Cortex of kidney (tissue), 1 donor: ENCODE measurements at places on chromosomes 7 and 10.

- no peak for DNase-seq
These were observed 1285.2 kb downstream of the GATA3 start for GRCh38 chr10:9339716-9340115.

DNA sequence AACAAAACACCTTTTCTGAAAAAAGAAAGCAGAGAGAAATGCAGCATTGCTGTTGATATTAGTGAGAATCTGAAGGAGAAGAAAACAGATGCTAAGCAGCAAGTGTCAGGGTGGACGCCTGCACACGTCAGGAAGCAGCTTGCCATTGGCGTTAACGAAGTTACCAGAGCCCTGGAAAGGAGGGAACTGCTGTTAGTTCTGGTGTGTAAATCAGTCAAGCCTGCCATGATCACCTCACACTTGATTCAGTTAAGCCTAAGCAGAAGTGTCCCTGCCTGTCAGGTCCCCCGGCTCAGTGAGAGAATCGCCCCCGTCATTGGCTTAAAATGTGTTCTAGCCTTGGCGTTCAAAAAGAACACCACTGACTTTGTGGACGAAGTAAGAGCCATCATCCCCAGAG, 6.4 kb downstream of the RPP38 start:
- no peak for DNase-seq

DNA sequence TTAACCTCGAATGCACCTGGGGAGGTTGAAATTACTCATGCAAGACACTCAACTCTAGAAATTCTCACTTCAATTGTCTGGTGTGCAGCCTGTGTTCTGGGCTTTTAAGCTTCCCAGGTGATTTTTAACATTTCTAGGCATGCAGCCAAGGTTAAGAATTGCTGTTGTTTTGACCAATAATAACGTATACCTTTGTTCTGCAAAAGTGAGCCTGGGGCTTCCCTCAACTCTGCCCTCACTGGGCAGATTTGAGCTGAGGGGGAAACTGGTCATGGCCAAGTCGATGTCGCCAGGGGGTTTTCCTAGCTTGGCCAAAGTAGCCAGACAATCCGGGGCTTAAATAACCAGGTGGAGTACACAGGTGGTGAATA, 568 bp downstream of the PRSS2 start:
- no peak for DNase-seq

DNA sequence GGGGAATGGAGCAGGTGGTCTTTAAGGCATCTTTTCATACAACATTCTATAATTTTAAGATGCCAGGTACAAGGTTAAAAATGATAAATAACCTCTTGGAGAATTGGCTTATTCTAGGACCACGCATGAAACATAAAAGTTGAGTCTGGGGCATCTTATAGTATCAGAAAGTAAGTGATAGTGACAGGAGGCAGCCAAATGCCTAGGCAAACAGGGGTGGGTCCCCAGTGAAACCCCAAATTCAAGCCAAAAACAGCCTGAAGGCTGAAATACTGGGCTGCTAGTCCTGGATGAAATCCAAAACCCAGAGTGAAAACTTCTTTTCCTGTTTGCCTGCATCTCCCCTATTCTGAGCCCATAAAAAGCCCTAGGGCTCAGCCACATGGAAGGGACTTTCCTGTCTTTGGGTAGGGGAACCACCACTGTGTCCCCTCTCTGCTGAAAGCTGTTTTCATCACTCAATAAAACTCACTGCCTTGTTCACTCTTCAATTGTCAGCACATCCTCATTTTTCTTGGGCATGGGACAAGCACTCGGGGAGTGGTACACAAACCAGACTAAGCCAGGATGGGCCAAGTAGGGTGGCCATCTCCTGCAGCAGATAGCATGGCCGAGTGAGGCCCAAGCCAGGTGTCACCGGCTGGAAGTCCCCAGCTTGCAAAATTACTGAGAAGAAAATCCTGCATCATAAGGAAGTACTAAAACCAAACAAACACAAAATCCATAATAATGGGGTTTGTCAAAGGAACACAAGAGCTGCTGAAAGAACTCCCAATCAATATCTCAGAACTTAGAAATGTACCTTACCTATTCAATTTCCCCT, 241.6 kb upstream of the GALNT17 start:
- DNase-seq: no peak

GRCh38 chr7:138584696-138585095, 116.5 kb downstream of the SVOPL start:
- no peak for DNase-seq

DNA sequence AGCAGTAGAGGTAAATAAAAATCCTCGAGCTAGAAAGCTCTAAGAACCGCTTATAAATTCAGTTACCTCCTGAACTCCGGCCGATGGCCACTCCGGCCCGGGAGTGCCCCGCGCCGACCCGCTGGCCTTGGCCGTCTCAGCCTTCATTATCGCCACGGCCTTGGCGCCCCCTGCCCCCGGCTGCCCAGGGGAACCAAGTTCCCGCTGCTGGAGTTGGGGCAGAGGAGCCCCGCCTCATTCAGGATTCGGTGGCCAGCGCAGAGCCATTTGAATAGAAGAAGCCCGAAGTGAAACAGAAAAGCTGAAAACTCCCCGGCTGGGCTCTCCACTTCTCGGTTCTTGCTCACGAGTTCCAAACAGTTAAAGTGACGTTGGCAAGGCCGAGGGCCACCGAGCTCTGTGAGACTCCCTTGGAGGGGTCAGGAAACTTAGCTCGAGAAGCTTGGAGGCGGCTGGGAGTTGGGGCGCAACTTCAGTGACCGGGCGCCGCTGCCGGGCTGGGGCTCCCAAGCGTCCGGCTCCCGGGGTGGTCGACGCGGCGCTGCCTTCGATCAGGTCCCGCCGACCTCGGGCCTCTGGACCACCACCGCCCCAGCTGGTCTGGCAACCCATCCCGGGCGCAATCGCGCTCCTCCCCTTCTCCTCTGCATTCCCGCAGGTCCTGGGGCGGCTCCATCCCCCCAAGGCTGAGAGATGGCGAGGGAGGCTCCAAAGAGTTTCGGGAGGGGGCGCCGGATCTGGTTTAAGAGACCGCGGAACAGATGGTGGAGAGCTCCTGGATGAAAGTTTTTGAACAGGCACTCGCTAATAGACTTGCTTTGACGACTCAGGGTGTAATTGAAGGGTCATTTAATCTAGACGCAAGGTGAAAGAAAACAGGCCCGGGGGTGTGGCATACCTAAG, 5.8 kb upstream of the FEZF1 start:
- no peak for DNase-seq

DNA sequence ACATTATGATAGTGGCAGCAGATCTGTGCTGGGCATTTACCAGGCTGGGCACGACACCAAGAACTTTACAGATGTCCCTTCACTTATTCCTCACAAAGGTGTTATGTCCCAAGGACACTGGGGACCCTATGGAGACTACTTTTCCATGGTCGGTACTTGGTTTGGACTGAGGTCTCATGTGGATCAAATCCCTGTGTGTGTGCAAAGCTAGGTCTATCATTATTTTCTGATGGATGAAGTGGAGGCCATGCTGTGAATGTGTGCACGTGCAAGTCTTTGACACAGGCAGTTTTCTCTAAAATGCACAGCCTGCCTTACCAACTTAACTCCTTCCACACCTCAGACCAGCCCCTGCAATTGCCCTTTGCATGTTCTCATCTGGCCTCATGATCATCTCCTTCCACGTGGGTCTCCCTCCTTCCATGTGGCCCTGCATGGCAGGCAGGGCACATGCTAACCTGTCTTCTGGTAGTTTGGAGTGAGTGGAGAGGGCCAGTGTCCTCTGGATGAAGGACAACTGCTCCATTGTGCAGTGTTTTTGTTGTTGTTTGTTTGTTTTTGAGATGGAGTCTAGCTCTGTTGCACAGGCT, 16.0 kb upstream of the ZNF273 start:
- no peak for DNase-seq

DNA sequence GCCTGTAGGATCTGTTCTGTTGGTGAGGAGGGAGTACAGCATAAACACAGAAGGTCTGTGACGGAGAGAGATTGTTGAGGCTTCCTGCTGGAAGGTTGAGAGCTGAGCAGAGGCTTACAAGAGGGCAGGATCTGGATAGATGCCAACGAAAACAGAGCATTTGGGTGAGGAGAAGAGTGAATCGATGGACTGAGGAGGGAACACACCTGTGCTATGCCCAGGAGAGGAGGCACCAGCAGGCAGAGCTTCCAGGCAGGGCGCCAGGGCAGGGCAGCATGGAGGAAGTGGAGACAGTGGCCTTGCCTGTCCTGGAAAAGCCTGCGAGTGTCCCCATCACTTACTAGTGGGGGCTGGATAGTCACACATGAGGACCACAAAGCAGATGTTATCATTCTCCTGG, 282.9 kb downstream of the PAXIP1 start:
- no peak for DNase-seq

- DNase-seq: no peak
These were observed 32.1 kb upstream of the NMT2 start for GRCh38 chr10:15200626-15201025.

GRCh38 chr10:42986633-42987032, 90.2 kb upstream of the RET start:
- no peak for DNase-seq

- no peak for DNase-seq
These were observed 43.4 kb downstream of the GRK5 start for GRCh38 chr10:119250641-119251314.

- DNase-seq: no peak
These were observed 348.8 kb upstream of the C7orf33 start for GRCh38 chr7:148241700-148242293.

- no peak for DNase-seq
These were observed 374.9 kb downstream of the BBS9 start for GRCh38 chr7:33504266-33504665.

DNA sequence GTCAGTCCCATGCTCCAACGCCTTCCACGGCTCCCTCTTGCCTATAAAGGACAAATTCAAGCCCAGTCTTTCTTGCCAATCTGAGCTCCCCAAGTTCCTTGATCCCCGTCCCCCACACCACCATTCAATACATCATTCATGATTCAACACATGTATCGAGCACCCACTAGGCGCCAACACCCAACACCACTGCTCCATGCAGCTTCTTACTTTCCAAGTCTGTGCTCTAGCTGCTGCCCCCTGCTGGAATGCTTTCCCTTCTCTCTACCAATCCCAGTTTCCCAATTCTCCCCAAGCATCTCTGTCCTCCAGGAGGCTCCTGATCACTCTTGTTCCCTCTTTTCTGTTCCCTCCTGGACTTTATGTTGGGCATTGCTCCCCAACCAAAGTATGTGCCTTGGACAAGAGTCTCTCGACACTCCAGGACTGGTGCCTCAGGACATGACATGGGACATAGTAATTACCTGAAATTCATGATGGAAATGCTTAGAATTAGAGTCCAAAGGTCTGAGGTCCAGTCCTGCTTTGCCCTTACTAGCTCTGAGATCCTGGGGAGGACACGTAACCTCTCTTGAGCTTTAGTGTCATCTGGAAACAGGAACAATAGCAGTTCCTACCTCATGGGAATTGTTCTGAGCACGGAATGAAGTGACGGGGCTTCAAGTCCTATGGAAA, 172.7 kb downstream of the NEURL1 start:
- no peak for DNase-seq

GRCh38 chr10:124579011-124579399, 117.4 kb downstream of the LHPP start:
- no peak for DNase-seq

- DNase-seq: no peak
These were observed at the start of gene GFRA1 for GRCh38 chr10:116272440-116273283. Gene GFRA1, minus strand, starts transcription at chr10:116273206. Its CDS starts 1,177 bp downstream, at chr10:116272029.

DNA sequence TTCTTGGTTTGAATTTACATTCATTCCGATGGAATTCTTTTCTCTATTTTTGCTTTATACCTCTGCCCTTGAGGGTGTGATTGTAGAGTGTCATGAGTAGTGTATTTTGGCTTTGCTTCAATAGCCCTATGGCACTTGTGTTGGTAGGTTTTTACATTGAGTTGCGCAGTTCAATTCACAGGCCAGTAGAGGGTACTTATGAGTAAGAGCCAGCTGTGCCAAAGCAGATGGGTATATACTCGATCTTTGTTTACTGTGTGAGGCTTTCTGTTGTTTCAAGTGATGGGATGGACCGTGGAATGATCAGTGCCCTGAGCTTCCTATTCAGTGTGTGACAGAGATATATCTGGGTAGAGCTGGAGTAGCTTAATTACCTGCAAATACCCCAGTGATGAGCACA, 4.3 kb upstream of the AKR1C3 start:
- no peak for DNase-seq

DNA sequence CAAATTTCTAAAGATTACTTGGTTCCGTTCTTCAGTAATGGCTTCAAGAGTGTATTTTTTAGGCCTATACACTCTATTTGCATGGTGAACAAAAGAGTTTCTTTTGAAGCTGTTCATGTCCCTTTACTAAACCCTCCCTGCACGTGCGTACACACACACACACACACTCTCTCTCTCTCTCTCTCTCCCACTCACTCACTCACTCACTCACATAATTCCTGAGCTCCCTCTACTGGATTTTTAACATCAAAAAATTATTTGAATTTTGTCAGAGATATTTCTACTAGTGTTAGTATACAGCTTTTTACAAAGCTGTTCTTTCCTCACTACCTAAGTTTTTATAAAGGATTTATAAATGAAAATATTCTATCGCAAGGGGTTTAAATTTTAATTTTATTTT, 85.9 kb downstream of the UBE3C start:
- DNase-seq: no peak

- DNase-seq: no peak
These were observed 75.5 kb downstream of the ZNF777 start for GRCh38 chr7:149385195-149385950.

DNA sequence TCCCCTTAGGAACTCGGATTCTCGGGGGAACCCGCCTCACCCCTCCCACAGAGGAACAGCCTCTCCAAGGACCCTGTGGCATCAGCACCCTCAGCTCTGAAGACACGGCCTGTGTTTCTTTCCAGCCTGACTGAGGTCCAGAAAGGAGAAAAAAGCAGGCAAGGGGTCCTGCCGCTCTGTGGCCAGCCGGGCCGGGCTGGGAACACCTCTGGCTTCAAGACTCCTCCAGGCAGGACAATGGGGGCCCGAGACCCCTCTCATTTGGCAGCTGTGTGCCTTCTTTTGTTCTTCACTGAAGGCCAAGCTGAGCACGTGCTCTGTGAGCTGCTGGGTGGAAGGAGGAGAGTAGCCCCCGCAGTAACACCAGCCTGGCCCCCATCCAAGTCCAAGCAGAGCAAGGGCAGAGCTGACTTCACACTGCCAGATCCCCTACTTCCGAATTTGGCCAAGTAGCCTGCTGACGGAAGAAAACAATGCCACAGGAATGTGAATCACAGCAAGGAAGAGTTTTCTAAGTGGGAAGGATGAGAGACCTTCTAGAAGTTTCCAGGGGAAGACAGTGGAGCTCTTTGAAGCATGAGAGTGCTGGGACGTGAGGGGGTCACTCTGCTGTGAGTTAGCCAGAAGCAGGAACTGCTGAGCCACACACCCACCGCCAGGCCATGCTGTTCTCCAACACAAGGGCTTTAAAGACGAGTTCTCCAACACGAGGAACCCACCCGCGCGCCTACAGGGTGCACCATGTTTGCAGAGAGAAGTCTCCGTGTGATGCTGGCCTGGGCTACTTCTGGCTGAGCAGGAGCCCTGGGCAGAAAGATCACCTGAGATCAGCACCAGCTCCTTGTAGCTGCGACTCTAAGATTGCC, 3.1 kb downstream of the CNPY1 start:
- no peak for DNase-seq
